ENCODE measurements at places on chromosomes 11 and 22.

- no peak for DNase-seq
Observed at GRCh38 chr22:31244943-31245451, 32.9 kb downstream of the LIMK2 start.

DNA sequence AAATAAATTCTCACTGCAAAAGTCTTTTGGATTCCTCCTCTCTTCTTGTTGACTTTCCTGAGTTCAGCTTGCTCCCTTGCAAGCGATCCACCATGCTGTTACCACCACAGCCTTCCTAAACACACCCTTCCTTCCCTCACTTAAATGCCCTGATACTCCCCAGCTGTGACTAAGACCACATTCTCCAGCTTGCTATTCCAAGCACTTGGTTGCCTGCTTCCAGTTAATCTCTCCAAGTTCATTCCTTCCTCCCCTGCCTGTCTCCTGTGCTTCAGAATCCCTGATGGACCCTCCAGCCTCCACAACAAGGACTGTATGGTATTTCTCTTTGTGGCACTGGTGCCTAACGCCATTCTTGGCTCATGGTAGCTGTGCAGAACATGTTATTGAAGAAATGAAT lies 603.9 kb upstream of the CADM1 start:
- DNase-seq, result no peak

GRCh38 chr11:91817996-91818395 lies 406.6 kb upstream of the FAT3 start:
- no peak for DNase-seq

DNA sequence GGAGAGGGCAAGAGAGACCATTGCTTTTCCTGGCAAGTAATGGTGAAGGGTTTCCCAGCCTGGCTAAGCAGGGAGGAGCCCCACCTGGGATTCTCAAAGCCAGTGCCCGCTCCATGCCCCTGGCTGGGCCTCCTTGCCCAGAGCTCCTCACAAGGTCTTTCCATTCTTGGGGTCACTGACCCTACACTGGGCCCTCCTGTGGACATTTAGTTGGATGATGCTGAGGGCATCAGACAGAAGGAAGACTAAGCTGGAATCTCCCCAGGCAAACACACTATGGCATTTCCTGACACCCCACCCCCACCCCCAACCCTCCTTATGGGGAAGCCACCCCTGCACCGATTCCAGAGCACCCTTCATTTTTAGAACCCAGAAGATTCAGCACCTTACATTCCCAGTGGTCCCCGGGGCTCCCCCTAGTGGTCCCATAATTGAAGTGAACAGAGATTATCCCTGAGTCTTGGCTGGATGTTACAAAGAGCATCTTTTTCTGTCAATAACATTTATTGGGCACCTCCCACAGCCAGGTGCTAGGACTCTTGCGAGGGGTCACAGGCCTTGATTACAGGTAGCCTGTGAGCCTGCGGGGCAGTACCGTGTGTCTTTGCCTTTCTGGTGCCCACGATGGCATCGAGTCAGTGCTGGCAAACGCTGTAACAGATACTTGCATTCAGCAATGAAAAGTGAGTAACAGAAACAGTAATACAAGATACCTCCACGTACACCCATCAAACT lies 548.5 kb downstream of the BUD13 start:
- peak; percentile 65 for DNase-seq

GRCh38 chr11:133058501-133058900 lies 473.8 kb downstream of the OPCML start:
- DNase-seq, result no peak

DNA sequence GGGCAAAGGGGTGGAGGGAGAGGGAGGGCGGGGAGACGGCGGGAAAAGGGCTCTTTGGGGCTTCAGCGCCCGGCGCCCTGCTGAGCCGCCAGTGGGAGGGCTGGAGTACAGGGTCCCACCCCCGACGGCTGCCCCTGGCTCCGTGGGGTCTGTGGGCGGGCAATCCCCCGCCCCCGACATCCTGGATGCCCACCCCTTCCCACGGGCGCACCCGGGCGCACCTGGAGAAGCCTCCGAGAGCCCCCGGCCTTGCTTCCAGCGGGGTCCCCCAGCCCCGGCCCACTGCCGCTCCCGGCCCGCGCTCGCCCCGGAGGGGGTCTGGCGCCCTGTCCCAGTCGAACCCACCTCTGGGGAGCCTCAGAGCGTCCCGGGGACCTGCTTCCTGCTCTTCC lies 394 bp downstream of the CHRM4 start:
- DNase-seq, result no peak
